ENCODE measurements at places on chromosomes 6 and 20.

DNA sequence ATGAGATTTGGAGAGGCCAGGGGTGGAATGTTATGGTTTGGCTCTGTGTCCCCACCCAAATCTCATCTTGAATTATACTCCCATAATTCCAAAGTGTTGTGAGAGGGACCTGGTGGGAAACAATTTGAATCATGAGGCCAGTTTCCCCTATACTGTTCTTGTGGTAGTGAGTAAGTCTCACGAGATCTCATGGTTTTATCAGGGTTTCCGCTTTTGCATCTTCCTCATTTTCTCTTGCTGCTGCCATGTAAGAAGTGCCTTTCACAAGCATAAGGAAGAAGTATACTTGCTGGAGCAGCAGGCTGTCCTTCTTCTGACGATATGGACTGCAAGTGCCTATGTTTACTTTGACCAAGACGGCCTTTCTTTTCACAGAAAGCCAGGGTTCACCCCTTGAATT lies 270.5 kb downstream of the ESR1 start:
- no peak for DNase-seq

GRCh38 chr6:109579361-109579760 lies 96.3 kb upstream of the ZBTB24 start:
- no peak for DNase-seq

GRCh38 chr6:18359237-18359885 lies 27.8 kb upstream of the RNF144B start:
- DNase-seq: no peak

GRCh38 chr6:2229742-2230141 lies 15.7 kb downstream of the GMDS start:
- DNase-seq: no peak

GRCh38 chr20:25992146-25992545 lies 295.5 kb upstream of the ZNF337 start:
- no peak for DNase-seq

DNA sequence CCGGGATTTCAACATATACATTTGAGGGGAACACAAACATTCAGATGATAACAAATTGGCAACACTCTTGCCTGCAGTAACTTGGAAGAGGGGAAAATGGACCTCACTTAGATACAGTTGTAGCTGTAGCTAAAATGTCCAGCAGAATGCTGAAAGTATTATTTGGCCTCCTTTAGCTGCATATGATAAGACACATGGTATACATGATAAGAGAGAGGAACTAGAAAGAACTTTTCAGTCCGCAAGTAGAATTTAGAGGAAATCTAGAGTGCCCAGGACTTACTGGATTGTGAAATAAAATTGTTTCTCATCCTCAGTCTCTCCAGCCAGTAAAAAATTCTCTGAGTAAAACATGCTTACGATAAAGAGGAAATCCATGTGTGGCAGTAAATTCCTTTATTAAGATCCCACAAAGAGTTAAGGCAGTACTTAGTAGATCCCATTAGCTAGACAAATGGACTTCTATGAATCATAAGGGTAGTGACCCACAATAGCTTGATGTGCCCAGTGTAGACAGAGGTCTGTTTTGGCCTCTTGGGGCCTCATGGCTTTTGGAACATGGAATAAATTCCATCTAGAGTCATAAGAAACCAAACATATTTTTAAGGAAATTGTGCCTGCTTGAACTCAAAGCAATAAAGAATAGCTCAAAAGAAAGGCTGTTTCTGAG lies 87.9 kb upstream of the RBM24 start:
- DNase-seq: no peak

GRCh38 chr20:1807394-1807793 lies 87.8 kb upstream of the SIRPA start:
- no peak for DNase-seq

DNA sequence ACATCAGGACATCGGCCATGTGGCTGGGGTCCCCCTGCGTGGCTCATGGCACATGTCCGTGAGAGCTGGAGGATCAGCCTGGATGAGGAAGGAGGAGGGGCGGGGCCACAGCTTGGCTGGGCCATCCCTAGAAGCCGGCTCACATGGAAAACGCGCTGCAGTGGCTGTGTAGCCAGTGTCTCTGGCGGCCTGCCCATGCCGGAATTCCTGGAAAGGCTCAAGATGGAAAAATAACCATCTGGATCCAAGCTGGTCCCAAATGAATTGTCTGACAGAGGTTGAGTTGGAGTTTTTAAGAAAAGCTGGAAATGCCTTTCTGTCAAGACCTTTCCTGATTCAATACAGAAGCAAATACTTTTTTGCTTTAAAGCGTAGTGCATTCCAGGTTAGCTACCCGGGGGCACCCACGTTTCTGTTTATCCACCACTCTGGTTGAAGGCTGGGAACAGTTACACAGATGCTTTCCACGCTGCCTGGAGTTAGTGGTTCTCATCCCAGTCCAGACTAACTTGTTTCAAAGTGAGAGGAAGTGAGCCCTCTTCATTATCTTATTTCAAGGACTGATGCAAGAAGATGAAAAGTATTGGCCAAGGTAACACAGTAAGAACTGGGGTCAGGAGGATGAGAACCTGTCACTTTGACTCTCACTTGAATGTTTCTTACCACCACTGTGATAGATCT lies 99.0 kb downstream of the GMPR start:
- no peak for DNase-seq

DNA sequence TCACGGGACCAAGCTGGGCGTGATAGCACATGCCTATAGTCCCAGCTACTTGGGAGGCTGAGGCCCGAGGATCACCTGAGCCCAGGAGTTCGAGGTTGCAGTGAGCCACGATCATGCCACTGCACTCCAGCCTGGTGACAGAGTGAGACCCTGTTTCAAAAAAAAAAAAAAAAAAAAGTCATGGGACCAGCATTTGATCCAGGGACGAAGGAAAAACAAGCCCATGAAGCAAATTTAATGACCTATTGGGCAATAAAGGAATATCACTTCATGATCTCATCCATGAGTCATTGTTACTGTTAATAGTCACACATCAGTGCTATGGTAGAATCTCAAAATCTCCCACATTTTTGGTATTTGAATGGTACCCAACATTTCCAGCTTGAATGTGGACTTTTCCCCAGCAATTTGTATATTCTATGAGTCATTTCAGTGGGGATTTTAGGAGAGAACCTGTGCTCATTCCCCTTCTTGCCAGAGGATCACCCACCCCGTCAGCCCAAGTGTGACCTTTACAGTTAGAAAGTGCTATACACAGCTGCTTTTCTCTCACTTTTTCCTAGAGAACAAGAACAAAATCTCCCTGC lies 8.5 kb upstream of the SOD2 start:
- no peak for DNase-seq

DNA sequence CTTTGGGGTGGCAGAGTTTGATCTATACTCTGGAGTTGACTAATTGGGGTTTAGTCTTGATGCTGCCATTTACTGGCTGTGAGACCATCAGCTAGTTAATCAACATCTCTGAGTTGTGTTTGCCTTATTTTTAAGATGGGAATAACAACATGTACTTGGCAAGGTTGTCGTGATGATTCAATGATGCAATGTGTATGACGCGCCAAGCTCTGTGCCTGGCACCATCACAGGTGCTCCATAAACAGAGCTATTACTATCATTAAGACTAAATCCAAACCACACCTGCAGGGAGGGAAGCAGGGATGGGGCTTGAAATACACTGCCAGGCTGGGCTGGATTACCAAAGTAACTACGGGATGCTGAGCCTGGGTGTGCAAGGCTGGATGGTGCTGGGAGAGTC lies 60.1 kb upstream of the E2F3 start:
- DNase-seq: no peak

DNA sequence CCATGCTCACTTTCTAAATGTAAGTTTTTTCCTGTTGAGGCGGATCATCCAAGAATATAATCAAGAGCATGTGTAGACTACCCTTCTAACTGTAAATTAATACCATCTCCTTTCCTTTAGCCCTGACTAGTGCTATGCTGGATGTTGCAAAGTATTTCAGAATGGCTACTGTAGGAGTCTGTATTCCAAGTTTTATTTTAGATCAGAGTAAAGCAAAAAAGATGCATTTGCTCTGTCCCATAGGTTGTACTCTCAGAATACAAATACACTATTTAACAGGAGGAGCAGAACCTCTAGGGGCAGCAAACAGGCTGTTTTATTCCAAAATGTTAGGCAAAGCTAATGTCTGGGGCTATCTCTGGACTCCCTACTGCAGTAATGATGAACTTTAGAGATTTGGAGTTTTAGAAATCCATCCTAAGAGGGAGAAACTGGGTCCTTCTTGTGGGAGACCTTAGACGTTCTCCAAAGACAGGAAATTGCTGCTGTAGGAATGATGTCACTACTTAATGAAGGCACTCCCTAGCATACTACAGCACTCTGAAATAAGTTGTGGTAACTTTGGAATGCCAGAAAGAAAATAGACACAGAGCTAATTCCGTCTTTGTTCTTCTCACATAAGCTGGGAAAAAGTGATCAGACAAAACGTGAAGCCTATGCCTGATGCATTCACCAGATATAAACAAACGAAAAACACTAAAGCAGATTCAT lies 392.4 kb upstream of the HS3ST5 start:
- DNase-seq: no peak

DNA sequence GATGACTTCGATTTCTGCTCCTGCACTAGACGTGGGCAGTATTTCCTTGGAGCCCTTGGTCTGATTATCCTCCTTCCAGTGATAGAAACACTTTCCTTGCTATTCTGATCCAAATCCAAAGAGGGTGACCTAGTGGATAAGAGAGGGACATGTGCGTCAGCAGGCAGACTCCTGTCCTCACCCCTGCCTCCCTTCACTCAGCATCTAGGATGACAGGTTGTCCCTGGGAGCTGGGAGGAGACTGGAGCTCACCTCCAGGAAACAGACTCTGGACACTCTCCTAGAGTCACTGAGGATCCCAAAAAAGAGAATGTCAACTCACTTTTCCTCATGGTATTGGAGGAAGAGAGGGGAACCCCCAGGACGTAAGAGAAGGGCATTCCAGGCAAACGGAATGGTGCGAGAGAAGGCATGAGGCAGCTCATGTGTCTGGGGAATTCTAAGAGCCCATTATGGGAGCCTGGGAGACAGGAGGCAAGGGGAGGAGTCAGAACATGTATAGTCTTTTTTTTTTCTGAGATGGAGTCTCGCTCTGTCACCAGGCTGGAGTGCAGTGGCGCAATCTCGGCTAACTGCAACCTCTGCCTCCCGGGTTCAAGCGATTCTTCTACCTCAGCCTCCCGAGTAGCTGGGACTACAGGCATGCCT lies 2.2 kb downstream of the C20orf173 start:
- DNase-seq: no peak

DNA sequence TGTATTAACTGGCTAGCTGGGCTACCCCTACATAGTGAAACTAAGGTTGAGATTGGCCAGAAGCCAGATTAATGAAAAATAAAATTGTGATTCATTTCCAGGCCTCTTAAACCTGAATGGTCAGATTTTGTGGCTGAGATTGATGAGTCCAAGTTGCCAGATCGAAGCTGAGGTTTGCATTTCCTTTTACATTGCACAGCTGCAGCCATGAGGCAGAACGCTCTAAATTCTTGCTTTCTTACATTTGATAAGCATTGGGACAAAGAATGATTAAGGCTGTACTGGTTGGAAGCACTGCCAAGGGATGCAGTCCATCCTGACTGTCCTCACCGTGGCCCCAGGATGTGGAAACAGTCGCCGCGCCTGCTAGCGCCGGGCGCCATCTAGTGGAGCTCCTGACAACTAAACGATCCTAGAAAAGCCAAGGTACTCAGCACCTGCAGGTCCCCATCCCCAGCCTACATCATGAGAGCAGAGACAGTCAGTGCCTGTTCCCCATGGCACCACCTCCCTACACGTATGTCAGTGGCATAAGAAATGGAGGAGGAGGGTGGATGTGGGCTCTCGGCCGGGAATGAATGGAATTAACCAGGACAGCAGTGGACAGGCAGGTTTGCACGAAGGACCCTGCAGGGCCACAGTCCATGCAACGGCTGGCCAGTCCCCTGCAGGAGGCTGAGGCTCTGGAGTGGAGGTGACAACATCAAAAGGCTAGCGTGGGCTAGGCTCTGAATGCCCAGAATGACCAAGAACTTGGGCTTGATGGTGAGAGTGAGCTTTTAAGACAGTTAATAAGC lies 19.0 kb downstream of the PXDC1 start:
- DNase-seq: peak; percentile 65

DNA sequence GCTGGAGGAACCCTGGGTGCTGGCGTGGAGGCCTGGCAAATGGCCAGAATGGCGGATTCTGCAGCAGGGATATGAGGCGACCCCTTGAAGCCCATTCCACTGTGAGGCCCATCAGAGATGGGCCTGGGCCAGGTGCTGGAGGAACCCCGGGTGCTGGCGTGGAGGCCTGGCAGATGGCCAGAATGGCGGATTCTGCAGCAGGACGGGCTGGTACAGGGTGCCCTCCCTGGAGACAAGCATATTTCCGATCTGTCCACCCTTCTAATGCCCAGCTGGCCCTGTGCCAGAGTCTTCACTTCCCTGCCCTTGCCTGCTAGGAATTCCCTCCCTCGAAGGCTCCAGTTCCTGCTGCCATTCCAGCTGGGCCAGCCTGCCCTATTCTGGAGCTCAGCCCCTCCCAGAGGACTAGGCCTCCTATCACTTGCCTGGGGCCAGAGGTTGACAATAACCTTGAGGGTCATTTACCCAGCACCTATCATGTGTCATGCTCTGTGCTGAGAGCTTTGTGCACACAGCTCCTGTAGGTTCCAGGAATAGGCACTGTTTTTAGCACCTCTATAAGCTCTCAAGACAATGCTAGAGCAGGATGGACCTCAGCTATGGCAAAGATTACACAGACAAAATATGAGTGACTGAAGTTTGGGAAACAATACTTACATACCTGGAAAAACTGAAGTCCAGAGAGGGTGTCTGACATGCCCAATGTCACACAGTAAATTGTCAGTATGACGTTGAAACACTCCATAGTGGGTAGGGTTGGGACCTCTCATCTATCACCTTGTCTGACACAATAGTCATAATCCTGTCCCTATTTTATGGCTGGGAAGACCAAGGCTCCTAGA lies 21.4 kb downstream of the SUN5 start:
- no peak for DNase-seq

DNA sequence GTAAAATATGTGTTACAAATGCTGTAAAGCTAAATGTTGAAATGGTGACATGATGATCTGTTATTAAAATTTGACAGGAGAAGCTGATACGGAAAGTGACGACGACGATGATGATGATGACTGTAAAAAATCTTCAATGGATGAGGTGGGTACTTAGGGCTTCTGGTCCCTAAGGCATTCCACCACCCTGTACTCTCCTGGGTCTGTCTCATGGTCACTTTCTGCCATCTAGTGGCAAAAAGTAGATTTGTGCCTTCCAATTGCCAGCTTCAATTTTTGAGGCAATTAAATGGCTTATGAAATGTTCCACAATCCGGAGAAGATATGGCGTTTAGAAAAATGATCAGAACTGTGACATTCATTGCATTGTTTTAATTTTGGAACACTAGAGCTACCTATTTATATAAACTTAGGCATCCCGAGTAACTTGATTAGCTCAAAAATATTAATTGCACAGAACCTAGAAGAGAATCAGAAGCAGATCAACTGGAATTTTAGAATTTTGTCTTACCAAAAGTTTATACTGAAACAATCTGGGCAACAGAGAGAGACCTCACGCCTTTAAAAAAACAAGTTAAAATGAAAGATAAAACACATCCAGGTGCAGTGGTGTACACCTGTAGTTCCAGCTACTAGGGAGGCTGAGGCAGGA lies 346.5 kb upstream of the PLCB4 start:
- DNase-seq: peak; percentile 37

- DNase-seq: no peak
These were observed 201.2 kb upstream of the SMLR1 start for GRCh38 chr6:130625825-130626527.
